ENCODE measurements at places on chromosomes 1 and 21. TPM values are rescaled to one million over a fixed set of nuclear protein-coding genes. Genes with fewer than 3 reads are reported as not detected.

DMBX1 gene
- 0.06 TPM for total RNA-seq

KRTAP12-1 gene
- not detected for total RNA-seq

OLIG2 gene
- 0.15 TPM for total RNA-seq

CLCNKA gene
- total RNA-seq: not detected

- DNase-seq: no peak
Measured at GRCh38 chr1:61807606-61808140, 65.4 kb downstream of the PATJ start.

- no peak for DNase-seq
Measured at GRCh38 chr1:234246638-234247116, 126.6 kb upstream of the COA6 start.

- DNase-seq: peak; percentile 43
Measured at GRCh38 chr1:206808615-206809014, 36.3 kb upstream of the IL10 start.

- no peak for DNase-seq
Measured at GRCh38 chr1:66938613-66939012, 13.8 kb downstream of the MIER1 start.

DNA sequence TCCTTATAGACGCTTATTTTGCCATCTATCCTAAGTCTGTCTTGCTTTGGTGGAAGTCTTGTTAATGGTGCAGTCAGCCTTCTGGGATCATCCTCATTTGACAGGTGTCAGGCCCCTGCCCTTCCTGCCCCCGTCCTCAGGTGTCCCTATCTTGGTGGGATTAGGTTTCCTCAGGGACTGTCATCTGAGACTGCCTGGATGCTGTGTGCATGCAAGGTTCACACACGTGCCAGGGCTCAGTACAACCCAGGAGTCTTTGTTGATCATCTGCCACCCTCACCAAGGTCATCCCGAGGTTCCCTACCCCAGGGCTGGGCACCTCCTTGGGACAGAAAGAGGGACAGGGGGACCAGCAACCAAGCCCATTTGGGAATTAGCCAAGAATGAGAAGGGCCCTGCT lies 18.0 kb downstream of the PADI2 start:
- DNase-seq: no peak

DNA sequence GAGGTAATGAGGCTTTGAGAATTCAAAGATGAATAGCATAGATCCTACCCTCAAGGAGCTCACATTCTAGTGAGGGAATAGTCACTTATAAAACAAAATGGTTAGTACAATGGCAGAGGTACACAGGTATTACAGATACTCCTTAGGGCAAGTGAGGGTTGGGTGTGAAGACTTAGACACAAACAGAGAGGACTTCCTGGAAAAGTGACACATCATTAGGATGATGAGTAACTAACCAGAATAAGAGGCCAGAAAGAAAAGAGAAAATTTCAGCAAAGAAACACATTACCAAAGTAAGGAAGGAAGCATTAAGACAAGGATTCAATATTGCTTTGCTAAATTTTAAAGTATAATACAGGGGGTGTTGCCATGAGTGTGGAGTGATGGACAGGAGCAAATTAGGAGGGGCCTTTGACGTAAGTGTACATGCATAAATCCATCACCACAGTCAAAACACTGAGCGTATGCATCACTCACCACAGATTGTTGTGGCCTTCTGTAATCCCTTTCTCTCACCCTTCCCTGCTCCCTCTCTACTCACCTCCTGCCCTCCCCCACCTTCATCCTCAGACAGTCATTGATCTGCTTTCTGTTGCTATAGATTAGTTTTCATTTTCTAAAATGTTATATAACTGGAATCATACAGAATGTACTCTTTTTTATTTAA lies 7.9 kb downstream of the CD53 start:
- no peak for DNase-seq

DNA sequence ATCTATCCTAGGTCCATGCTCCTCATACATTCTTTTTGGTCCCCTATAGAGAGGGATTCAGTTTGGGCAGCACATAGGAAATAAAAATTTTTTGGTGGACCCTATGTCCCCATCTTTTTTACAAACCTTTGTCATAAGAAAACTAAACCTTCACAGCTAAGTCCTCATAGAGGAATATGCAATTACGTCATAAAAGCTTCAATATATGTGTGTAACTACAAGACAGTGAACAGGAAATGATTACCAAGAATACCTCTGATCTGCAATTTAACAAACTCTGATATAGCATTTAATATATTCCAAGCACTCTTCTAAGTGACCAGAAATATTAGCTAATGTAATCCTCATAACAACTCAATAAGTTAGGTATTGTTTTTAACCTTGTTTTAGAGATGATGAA lies 6.3 kb upstream of the DENND2C start:
- no peak for DNase-seq

DNA sequence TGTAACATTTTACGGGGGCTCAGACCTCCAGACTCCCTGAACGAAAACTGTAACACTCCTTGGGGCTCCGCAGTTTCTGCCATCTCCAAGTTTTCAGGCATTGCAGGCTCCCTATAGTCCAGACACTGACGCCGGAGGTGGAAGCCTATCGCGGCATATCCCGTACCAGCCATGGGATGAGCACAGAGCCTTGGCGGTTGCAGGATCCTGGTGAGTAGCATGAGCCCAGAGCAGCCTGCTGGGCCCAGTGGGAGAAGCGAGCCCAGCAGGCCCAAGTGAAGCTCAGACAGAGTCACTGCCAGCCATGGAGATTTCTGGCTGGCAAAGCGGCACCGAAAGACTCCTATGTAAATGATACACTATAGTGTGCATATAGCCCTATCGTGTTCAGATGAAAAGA lies 446.8 kb downstream of the COL11A1 start:
- no peak for DNase-seq

- DNase-seq: no peak
Measured at GRCh38 chr1:221765527-221765926, 23.6 kb upstream of the DUSP10 start.

- DNase-seq: no peak
Measured at GRCh38 chr1:201713086-201713810, 115.7 kb upstream of the IPO9 start.

GRCh38 chr1:179164494-179164893 lies 65.0 kb downstream of the ABL2 start:
- no peak for DNase-seq

All from neural progenitor cell (in vitro differentiated cells).